ENCODE measurements at places on chromosomes 3 and 15. TPM values are rescaled to one million over a fixed set of nuclear protein-coding genes. Genes with fewer than 3 reads are reported as not detected.

C3orf52 gene
- total RNA-seq: 2.1 TPM

DNA sequence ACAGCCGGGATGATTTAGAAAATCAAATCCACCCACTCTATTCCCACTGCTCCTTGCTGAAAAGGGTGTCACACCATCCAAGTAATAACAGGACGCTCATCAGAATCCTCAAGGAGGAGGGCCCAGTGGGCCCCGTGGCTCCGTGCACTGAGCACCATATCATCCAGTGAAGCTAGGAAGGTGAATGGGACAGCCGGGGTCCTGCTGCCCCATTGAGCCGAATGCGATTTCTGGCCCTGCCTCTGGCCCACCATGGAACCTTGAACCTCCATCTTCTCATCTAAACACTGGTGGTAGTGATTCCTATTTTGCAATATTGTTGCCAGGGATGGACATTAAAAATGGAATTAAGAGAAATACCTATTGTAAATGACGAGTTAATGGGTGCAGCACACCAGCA lies 99.1 kb upstream of the SLC6A11 start:
- DNase-seq: no peak

KLHDC8B gene
- 29.8 TPM for total RNA-seq

DNA sequence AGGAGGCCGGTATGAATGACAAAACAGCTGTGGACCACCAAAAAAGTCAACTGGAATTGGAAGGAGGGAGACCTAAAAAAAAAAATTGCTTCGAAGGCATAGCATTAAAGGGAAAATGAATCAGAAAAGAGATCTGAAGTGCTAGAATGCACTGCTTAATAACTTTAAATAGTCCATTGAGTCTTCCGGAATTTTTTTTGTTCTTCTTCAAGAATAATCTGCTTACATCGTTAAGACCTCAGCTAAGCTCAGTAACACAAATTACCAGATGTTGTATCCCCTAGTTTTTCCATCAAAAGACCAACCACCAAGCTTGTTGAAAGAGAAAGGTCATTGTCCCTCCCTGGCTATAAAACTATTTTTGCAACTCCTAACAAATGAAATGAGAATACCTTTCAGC lies 560.5 kb downstream of the NR2F2 start:
- DNase-seq: no peak

LIPC gene
- 0.14 TPM for total RNA-seq

GRCh38 chr3:54999811-55000210 lies 72.0 kb upstream of the LRTM1 start:
- no peak for DNase-seq

DNA sequence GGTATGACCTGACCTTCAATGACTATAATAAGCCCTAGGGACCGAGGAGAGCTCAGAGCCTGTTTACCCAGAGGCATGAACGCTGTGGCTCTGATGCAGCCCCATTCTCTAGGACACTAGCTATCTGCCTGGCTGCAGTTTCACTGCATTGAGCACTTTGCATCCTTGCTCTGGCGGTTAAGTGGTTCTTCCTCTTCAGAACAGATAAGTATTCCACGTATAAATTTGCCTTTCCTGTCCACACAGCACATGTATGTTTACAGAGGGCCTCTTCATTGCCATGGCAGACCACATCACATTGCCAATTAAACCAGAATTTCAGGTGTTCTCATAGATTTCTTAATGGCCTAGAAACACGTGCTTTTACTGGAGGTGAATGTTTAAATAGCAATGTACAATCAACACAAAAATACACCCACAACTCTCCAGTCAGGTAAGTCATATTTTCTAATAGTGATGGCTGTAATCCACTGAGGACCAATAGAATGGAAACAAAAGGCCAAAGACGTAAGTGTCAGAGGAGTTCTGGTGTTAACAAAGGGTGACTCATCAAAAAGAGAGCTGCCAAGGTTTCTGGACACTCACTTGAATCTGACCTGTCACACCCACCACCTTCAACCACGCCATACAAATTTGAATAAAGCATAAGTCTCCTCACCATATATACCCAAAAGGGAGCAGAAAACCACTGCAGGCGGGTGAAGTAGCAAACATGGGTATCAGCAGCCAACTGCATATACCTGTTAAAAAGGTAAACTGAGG lies 553.4 kb downstream of the OCA2 start:
- no peak for DNase-seq

CAMK1 gene
- total RNA-seq: 47.8 TPM

DNA sequence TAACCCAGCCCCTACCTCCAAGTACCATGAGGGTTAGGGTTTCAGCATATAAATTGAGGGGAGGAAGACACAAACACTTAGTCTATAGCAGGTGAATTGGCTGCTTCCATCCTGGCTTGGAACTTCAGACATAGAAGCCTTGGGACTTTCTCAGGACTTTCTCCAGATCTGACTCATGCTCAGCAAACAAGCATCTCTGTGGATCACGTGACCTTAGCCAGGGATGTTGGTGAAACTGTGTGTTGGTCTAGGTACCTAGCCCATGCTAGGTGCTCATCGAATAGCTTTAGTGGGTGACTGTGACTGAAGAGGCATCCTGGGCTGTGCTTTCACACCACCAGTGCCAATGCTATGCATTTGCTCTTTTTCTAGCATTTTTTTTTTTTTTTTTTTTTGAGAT lies 58.9 kb downstream of the CD47 start:
- DNase-seq: no peak

DNA sequence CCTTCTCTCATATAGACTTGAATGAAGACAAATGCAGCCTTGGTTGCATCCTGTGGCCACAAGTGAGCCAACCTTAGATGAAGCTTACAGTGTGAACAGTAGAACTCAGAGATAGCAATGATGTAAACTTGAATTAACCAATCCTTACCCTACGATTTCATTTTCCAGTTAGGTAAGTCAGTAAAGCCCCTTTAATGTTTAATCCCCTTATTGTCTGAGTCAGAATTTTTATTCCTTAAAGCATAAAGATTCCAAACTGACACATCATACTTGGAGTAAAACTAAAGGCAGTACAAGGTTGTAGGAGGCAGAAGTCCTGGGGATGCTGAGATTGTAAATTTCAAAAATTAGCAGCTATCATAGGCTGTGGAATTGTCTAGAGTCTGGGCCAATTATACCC lies 507.8 kb upstream of the DPH6 start:
- DNase-seq: no peak

- no peak for DNase-seq
These were observed 126.7 kb upstream of the UBE2E2 start for GRCh38 chr3:23076437-23076836.

DNA sequence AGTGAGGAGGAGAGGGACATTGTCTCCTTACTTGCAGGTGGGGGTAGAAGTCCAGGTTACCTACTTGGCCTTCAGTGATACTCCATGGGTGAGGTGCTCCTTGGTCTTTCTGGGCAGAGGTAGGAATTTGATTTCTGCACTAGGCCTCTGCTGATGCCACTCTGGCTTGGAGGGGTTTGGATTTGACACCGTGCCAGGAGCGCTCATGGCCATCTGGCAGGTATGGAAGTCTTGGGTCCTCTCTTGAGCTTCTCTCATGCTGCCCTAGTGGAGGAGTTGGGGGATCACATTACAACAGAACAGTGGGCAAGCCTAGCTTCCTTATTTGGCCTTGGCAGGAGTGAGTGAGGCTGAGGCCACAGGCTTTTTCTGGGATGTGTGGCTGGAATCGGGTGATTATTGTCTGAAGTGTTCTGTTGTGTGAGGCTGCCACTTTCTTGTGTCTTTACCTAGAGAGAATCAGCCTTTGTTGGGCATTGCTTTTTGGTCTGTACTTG lies 525.0 kb downstream of the GABRG3 start:
- DNase-seq: no peak

DNA sequence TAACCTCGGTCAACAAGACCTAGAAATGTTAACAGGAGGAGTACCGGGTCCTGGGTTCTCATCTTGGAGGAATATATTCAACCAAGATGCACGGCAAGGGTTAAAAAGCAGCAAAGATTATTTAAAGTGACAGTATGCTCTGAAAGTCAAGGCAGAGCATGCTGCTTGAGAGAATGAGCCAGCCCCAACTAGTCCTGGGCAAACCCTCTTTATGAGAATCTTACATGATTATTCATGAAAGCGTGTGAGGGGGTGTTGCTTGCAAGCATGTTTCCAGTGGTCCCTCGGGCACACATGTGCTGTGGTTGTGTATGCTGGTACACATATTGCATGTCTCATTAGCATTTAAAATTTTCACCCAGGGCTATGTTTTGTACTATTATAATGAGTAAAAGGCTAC lies 1445.6 kb downstream of the SI start:
- DNase-seq: no peak

EOGT gene
- total RNA-seq: 67.6 TPM

DNA sequence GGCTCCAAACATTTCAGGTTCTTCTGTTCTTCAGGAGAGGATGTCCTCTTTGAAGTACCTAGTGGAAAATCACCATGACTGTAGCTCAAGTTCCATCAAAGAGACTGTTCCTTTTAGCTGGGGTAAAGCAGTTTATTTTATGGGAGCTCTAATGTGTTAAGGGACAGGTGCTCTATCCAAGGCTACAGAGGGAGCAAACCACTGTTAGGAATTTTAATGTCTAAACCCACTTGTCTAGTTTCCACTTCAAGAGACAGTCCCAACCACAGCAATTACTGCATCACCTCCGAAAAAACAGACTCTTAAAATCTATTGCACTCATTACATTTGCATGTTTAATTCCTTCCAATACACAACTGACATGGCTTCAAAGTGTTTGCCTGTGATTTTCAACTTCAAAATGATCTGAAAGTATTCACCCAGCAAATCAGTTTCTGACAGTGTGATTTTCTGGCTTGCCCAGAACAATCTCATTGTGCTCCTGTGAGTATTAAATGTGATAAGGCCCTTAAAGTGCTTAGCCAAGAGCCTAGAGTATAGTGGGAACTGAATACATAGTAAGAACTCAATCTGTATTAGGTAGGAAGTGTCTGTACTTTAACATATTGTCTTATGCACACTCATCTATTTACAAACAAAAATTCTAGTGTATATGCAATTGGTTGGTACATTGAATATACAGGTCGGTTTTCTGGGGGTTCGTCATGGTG lies 266.5 kb upstream of the CCDC54 start:
- DNase-seq: no peak

DNA sequence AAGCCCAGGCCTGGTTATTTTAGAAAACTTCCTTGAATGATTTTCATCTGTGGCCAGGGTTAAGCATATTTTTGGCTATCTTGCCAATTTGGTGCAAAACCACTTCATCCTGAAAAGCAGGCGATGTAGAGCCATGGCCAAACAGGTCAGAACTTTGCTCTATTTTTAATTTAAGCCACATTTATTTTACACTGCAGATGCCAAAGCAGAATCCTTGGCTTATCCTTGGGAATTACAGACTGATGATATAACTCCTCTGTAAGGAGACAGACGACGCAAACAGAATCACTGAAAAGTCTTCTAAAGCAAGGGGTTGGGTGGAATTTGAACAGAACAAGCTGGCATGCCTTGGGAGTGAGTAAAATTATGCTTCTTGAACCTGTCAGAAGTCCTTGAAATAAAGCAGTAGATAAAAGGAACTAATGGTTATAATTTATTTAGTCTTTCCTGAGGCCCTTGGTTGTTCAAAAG lies 121.9 kb downstream of the CHST2 start:
- DNase-seq: no peak

MELTF gene
- 12.1 TPM for total RNA-seq

GRCh38 chr15:63038926-63039673 lies 3.4 kb upstream of the TPM1 start:
- no peak for DNase-seq

NTRK3 gene
- 94.1 TPM for total RNA-seq

DNA sequence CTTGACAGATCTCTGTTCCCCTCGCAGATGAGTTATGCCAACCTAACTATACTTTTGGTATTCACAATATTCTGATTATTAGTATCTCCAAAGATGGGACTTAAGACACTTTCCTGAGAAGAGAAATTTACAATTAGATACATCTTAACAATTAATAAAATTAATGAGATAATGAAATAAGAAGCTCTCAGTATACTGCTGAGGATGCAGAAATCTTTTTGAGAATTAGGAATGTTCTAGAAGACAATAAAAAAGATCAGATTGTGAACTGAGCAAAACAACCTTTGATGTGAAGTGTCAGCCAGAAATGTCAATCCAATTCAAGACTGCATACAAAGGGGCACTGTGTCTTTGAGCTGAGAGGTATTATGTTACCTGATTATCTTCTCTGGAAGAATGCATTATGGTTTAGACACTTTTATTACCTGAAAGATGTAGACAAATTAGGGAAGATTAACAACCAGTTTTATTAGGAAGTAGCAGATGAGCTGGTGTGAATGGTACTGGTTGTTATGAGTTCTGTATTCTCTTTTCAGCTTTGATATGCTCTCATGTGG lies 262.9 kb downstream of the TIGIT start:
- no peak for DNase-seq

DNA sequence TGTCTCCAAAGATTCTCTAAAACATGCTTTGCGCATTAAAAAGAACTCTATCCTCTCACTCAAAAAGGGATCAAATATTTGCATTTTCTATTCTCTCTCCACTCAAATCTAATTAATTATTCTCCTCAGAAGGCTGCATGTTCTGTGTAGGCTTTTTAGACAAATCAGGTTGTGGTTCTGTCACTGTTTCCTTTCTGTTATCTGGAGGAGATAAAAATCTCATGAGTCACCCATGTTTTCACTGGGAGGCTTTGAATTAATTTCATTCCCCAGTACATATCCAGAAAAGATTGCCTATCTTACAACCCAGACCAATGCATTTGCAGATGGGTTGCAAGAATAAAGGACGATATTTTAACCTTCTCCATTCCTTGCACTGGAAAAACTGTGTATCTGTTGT lies 446.5 kb downstream of the GRM7 start:
- no peak for DNase-seq

DNA sequence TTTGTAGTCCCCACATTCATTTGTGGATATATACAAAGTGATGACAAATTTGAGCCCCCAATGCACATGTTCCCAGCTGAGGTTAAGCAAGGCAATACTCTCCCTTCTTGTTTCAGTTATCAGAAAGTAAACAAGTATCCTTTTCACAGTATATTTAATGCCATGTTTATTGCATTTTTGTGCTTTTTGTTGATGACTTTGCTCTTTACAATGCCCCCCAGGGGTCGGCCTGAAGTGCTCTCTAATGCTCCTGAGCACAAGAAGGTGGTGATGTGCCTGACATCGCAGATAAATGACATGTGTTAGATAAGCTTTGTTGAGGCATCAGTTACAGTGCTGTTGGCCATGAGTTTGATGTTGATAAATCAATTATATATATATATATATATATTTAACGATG lies 57.7 kb upstream of the THSD4 start:
- no peak for DNase-seq

GRCh38 chr3:64541803-64542202 lies 146.0 kb downstream of the ADAMTS9 start:
- no peak for DNase-seq
